ENCODE measurements at places on chromosomes 1 and 21. TPM values are rescaled to one million over a fixed set of nuclear protein-coding genes. Genes with fewer than 3 reads are reported as not detected.

- H3K27me3 ChIP-seq: no peaks in the 10 kb centered on the region
- H3K36me3 ChIP-seq: no peaks in the 10 kb centered on the region
- no peak for DNase-seq
- no peaks in the 10 kb centered on the region for H3K4me1 ChIP-seq
- no peak overlapping the region for H3K27ac ChIP-seq
Observed at GRCh38 chr1:209896346-209896745, 41.7 kb upstream of the SYT14 start.

DNA sequence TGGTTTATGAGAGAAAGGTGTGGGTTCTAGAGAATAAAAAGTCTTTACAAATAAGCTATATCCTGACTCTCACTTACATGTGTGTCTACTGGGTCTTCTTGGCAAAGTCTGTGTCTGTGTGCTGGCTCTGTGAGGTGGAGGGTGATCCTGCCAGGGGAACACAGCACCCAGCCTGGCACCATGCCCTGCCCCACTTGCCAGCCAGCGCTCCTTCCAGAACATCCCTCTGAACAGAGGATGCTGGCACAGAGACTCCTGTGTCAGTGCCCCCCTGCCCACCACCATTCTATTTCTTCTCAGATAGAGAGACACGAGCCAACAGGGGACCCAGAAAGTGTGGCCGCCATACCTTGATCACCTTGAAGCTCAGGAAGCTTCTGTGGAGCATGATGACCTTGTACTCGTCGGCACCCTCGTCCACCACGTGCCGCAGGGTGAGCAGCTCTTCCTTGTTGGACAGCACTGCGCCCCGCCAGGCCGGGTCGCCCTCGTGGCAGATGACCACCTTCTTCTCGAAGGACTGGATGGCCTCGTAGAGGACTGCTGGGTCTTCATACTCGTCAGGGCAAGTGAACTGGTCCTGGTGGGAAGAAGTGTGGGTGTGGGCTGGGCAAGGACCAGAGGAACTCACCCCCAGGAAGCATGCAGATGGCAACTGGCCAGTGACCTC, 49.7 kb downstream of the NTPCR start:
- peaks cover 10% of the 10 kb centered on the region for H3K36me3 ChIP-seq
- no peaks in the 10 kb centered on the region for H3K27me3 ChIP-seq
- no peaks in the 10 kb centered on the region for H3K4me1 ChIP-seq

GRCh38 chr1:9441451-9442133, 97.7 kb upstream of the SLC25A33 start:
- peaks cover 24% of the 10 kb centered on the region for H3K4me1 ChIP-seq
- H3K36me3 ChIP-seq: no peaks in the 10 kb centered on the region
- peak overlapping the region; percentile 65 for H3K27ac ChIP-seq
- no peak overlapping the region for H3K4me3 ChIP-seq

DNA sequence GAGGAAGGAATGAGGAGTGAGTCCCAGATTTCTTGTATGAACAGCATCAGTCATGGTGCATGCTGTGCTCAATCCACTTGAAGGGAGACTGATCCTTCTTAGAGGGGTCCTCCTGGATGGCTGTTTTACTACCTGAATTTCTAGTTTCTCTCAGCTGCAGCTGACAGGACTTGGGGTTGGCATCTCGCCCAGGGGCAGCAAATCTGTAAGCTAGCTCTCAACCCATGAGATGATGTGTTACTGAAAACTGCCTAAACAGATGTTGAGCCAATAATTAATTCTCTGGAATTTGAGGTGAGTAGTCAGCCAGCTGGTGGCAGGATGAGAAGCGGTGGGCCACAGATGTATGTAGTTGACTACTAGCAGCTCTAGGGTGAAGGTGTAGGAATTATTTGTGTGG, 19.6 kb downstream of the BACH1 start:
- peaks cover 70% of the 10 kb centered on the region for H3K4me1 ChIP-seq
- H3K27me3 ChIP-seq: no peaks in the 10 kb centered on the region
- H3K4me3 ChIP-seq: no peak overlapping the region

DNA sequence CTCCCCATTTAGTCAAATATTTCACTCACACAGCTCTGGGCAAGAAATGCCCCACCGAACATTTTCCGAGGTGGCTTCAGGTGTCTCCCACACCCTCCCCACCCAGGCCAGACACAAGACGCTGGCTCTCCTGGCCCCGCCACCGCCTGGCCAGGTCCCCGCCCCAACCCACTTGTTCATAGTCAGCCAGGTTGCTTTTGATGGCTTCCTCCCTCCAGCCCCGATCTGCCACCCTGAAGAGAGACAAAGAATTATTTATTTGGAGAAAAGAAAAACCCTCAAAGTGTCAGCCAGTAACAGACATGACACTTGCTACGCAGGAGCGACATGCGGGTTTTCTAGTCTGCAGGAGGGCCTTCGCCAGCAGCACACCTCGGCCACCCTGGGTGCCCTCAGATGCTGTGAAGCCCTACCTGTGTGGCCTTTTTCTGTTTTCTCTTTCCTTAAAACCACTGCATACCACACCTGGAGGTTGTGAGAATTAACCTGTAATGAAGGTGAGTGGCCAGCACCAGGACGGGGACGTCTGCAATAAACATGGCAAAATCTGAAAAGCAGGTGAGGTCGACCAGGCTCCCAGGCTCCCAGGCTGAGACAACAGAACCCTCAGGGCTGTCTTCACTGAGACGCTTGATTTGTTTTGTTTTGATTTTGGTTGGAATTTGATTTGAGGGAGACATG, 27.2 kb downstream of the SSBP3 start:
- no peak for DNase-seq
- no peak overlapping the region for H3K27ac ChIP-seq
- peaks cover 50% of the 10 kb centered on the region for H3K4me1 ChIP-seq
- no peaks in the 10 kb centered on the region for H3K27me3 ChIP-seq

The PRR9 gene
- total RNA-seq: not detected

The RHD gene
- total RNA-seq: not detected

The RIPPLY3 gene
- total RNA-seq: 0.44 TPM

GRCh38 chr1:95169548-95169947, 52.4 kb downstream of the TLCD4 start:
- H3K36me3 ChIP-seq: no peaks in the 10 kb centered on the region
- no peak overlapping the region for H3K27ac ChIP-seq
- H3K27me3 ChIP-seq: no peaks in the 10 kb centered on the region

The STYXL2 gene
- 0.09 TPM for total RNA-seq

The CSDE1 gene
- 543 TPM for total RNA-seq

The ERICH3 gene
- total RNA-seq: 8.1 TPM

The CDCA8 gene
- total RNA-seq: 1.7 TPM

The LYPD8 gene
- not detected for total RNA-seq

The GCSAML gene
- total RNA-seq: 2.2 TPM

The SPAG17 gene
- 9.9 TPM for total RNA-seq

GRCh38 chr1:32891241-32891570, 4.9 kb downstream of the HPCA start:
- no peak for DNase-seq
- H3K4me1 ChIP-seq: peaks cover 9% of the 10 kb centered on the region
- H3K36me3 ChIP-seq: no peaks in the 10 kb centered on the region
- peaks cover 66% of the 10 kb centered on the region for H3K27me3 ChIP-seq

GRCh38 chr21:35857095-35857494, 203.2 kb downstream of the SETD4 start:
- no peak for DNase-seq
- H3K27ac ChIP-seq: no peak overlapping the region
- no peaks in the 10 kb centered on the region for H3K27me3 ChIP-seq
- no peak overlapping the region for H3K4me3 ChIP-seq
- no peaks in the 10 kb centered on the region for H3K36me3 ChIP-seq
- H3K4me1 ChIP-seq: no peaks in the 10 kb centered on the region

GRCh38 chr1:231138236-231138635, 23.6 kb upstream of the TRIM67 start:
- no peak overlapping the region for H3K27ac ChIP-seq
- H3K27me3 ChIP-seq: no peaks in the 10 kb centered on the region
- H3K4me1 ChIP-seq: peaks cover 14% of the 10 kb centered on the region
- H3K36me3 ChIP-seq: no peaks in the 10 kb centered on the region
- no peak for DNase-seq

DNA sequence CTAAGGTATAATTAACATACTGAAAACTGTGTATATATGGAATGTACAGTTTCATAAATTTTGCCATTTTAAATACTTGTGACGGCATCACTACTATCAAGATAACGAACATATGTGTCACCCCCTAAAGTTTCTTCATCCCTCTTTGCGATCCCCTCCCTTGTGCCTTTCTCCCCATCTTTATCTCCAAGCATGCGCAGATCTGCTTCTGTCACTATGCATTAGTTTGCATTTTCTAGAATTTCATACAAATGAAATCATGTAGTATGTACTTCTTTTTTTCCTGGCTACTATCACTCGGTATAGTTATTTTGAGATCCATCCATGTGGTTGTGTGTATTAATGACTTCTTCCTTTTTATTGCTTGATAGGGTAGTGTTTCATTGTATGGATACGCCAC, 154.9 kb downstream of the ZNF648 start:
- H3K27ac ChIP-seq: no peak overlapping the region
- no peak overlapping the region for H3K4me3 ChIP-seq
- H3K27me3 ChIP-seq: no peaks in the 10 kb centered on the region
- no peaks in the 10 kb centered on the region for H3K36me3 ChIP-seq
- H3K4me1 ChIP-seq: no peaks in the 10 kb centered on the region

The ATAD3C gene
- 7.8 TPM for total RNA-seq

The SLC25A34 gene
- total RNA-seq: 3.5 TPM

DNA sequence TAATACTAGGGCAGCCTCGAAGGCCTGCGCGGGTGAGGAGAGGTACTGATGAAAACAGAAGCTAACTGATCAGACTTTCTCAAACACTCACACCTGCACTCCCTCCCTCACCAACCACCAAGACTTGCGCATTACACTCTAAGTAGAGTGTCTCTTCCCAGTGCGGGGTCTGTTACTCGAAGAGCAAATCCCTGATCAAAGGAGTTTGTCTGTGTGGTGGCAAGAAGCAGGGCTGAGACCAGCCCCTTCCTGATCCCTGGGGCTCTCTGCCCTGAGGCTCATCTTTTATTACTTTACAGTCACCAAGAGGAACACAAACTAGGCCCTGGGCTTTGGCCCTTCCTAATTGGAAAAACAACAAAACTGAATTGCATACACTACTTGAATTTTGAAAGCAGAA, 19.5 kb upstream of the TSNAX start:
- no peak for DNase-seq
- H3K27me3 ChIP-seq: no peaks in the 10 kb centered on the region
- no peak overlapping the region for H3K27ac ChIP-seq
- no peaks in the 10 kb centered on the region for H3K4me1 ChIP-seq
- no peak overlapping the region for H3K4me3 ChIP-seq
- H3K36me3 ChIP-seq: no peaks in the 10 kb centered on the region

DNA sequence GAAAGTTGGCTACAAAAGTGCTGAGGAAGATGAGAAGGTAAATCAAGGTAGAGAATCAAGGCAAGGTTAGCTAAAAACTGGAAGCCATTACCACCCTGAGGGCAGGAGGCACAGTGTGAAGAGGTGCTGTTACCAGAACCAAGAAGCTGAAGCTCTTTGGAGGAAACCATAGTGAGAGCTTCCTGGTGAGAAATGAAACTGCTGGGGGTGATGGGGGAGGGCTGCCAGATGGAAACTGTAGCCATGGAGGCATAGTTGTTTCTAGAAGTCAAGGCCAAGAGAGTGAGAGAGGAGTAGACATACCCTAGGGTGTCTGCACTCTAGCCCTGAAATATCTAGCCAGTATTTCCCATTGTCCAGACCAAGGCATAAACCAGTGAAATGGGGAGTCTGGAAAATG, 28.7 kb downstream of the IFI44 start:
- H3K27ac ChIP-seq: no peak overlapping the region
- H3K4me3 ChIP-seq: no peak overlapping the region
- no peaks in the 10 kb centered on the region for H3K4me1 ChIP-seq
- no peaks in the 10 kb centered on the region for H3K36me3 ChIP-seq
- DNase-seq: no peak
- H3K27me3 ChIP-seq: no peaks in the 10 kb centered on the region

The ADAM15 gene
- 121 TPM for total RNA-seq

- H3K27me3 ChIP-seq: no peaks in the 10 kb centered on the region
- no peak overlapping the region for H3K4me3 ChIP-seq
- H3K4me1 ChIP-seq: no peaks in the 10 kb centered on the region
- no peak overlapping the region for H3K27ac ChIP-seq
- DNase-seq: no peak
Observed at GRCh38 chr21:45935628-45936027, 45.9 kb upstream of the COL6A1 start.

DNA sequence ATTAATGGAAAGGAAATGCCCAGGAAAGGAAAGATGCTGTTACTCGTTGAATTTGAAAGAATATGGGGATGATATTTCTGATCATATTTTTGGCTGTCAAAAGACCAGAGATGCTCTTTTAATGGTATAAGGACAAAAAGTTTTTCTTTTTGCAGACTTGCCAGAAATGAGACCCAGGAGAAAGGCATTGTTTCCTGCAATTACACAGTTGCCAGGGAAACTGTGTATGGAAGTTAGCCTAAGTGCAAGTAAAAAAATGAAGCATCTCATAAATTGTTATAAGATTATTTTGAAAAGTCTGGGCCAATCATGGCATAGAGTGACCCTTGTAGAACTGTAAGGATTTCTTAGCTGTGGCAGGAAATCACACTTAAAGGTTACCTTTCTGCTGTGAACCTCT, 155.7 kb upstream of the BEND5 start:
- no peaks in the 10 kb centered on the region for H3K4me1 ChIP-seq
- no peaks in the 10 kb centered on the region for H3K36me3 ChIP-seq
- DNase-seq: no peak
- no peaks in the 10 kb centered on the region for H3K27me3 ChIP-seq

DNA sequence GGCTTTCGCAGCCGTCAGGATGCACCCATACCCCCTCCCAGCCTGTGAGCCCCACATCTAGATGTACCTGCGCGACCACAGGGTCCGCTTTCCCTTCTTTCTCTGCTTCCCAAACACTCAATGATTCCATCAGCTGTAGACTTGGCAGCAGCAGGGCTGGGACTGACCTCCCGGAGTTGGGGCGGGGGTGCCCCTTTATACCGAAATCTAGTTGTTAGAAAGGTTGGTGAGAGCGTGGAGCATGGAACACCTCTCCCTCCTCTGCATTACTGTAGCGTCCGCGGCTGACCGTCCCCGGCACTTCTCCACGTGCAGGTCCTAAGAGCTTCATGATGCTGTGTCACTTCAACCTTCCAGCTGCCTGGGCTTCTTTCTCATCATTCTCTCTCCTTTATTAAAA, 21.1 kb upstream of the ACTRT2 start:
- no peaks in the 10 kb centered on the region for H3K4me1 ChIP-seq
- H3K27ac ChIP-seq: no peak overlapping the region
- DNase-seq: no peak
- H3K27me3 ChIP-seq: peaks cover 38% of the 10 kb centered on the region
- H3K4me3 ChIP-seq: no peak overlapping the region
- H3K36me3 ChIP-seq: no peaks in the 10 kb centered on the region
